AG04450 (cell line): ENCODE measurements at places on chromosomes 6 and 20. TPM values are rescaled to one million over a fixed set of nuclear protein-coding genes. Genes with fewer than 3 reads are reported as not detected.

- no peak for DNase-seq
Observed at GRCh38 chr20:38169636-38170193, 4.6 kb upstream of the TGM2 start.

The CLPSL2 gene
- not detected in 2 replicates for polyA plus RNA-seq

The FBXO5 gene
- polyA plus RNA-seq: 7.1 and 13.1 TPM in 2 replicates

The MLIP gene
- polyA plus RNA-seq: not detected in 2 replicates

GRCh38 chr6:130934848-130935585 is 107.8 kb downstream of the SMLR1 start:
- no peak for DNase-seq

DNA sequence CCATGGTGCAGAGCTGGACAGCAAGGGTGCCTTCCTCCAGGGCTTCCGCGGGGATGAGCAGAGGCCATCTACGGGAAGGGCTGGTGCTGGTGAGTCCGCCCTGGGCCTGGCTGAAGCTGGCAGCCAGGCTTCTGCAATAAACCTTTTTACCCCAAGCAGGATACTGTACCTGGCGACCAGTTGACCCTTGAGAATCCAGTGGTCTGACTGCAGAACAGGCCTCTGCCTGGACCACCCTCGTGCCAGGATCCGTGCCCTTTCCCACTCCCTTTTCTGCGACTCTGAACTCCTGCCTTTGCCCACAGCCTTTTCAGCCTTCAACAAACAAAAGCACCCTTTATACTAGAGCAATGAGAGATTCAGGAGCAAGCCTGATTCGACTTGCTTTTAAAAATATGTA is 18.9 kb downstream of the CDH26 start:
- DNase-seq: no peak

DNA sequence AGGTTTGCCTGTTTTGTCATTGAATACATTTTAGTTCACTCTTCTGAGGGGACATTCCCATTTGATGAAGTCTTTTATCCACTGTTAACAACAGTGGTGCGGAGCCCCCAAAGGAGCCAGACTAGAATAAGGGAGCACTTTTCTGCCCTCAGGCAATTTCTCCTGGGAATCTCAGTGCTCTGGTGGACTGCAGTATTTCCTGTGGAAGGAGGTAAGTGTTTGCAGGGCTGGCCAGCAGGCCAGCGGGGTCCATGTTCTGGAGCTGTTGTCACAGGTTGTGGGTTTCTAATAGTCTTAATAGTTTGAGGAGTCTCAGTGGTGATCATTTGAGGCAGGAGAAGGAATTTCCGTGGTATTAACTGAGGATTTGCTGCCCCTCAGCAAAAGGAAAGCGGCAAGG is 83.5 kb downstream of the ASXL1 start:
- DNase-seq: no peak

DNA sequence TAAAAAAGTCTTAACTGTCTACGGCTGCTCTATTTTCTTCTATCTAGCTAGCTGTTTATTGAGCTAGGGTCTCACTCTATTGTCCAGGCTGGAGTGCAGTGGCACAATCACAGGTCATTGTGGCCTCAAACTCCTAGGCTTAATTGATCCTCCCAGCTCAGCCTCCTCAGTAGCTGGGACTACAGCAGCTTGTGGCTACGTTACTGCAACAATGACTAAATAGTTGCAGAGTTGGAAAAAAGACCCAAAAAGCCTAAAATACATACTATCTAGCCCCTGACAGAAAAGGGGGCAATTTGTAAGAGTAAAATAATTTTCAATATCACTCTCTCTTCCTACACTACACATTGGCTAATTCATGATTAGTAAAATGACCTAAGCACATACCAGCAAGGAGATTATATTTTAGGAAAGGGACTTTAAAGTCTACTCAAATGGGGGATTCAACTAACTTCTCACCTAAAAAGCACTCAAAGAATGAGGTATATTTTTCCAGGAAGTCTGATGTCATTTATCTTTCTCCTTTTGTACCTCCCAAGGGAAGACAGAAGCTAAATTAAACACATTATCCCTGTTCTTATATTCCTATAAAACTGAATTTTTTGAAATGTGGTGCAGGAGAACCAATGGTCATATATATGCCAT is 82.8 kb downstream of the ZMYND8 start:
- DNase-seq: no peak

GRCh38 chr6:103722683-103723082 is 1137.0 kb downstream of the HACE1 start:
- no peak for DNase-seq

GRCh38 chr6:26607434-26608230 is 10.9 kb downstream of the ABT1 start:
- peak; percentile 24 for DNase-seq

DNA sequence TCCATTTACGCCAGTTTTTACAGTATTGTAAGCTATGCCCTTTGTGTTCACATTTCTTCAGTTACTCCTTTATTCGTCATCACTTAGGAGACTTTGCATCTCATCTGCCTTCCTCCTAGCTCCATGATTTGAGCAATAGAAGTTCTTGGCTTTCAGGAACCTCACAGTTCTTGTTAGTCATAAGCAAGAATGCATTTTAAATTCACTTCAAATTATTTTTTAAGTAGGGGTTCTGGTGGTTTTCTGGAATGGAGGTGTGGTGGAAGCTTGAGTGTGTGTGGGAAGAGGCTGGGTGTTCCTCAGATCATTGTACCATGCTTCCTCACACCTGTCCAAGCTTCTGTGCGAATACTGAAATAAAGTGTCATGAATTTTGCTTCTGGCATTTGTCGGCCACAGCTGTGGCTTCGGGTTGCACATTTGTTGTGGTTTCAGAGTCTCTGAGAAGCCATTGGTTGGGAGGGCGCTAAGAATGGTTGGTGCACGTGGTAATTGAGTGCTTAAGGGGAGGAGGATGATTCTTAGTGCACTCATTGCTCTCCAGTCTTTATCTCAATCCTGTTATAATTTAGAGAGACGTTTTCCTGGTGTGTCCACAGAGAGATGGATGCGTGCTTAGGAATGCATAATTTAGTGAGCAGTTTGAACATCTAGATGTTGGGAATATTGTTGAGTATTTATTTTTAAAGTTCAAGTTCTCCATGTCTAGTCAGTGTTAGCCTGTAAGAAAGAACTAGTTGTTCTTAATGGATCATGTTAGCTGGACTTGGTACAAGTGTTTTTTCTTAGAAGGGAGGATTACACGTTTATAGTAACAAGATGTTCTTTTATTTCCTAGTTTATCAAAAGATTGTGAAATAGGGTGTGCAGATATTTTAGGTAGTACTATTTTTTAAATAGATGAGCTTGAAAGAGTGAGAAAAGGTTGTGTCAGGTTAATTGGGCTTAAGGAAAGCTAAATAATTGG is 31.9 kb downstream of the FOXO3 start:
- no peak for DNase-seq

The NFATC2 gene
- polyA plus RNA-seq: 0.07 and 0.09 TPM in 2 replicates

DNA sequence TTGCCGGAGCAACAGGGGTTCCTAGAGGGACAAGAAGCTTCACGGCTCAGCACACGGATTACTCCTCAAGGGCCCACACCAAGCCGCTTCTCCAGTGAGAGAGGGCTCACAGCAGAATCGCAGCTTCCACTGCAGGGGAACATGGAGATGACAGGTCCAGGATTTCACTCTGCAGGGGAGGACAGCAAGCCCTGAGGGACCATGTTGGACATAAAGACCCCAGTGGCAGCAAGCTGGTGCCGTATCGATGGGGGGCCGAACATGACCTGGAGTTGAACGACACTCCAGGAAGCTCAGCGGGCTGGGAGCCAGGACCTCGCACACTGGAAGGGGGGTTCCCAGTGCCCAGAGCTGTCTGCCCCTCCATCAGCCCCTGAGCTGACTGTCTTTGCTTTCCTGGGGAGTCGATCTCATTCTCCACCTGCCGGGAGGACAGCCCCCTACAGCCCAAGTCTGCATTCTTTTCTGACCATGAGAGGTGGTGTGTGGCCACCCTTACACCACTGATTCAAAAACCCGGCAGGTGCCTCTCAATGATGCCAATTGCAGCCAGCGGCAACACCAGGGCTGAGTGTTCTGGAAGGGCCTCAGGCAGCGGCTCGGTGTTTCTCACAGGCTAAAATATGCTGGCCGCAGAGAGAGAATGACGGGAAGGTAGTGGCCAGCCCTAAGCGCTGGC is 194.5 kb upstream of the CDH4 start:
- DNase-seq: no peak

DNA sequence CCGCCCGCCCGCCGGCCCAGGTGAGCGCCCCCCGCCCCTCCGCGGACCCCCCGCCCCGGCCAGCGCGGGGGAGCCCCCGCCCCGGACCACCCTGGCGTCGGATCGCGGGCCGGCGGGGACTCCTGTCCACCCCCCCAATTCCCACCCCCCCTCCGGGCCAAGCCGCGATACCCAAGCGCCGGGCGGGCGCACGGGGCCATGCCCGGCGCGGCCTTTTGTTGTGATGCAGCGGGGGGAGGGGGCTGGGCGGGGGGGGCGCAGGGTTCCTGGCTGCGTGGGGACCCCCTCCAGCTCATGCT is 245 bp downstream of the SRC start:
- DNase-seq: no peak

DNA sequence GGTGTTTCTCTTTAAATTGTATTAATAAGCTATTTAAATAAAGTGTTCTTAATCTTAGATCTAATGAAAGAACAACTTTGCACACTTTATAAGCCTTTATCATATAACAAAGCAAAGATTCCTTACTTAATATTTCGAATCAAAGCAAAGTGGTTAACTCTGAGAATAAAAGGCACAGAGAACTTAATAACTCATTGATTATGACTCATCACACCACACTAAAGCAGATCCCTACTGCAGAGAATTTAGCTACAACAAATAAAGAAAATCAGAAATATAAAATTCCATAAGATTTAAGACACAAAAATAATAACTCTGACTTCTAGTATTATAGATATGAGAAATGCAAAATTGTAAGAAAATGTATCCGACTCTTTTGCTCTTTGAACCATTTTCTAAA is 135.6 kb upstream of the RUNX2 start:
- DNase-seq: no peak

The APCDD1L gene
- polyA plus RNA-seq: 8.6 and 14.5 TPM in 2 replicates

- DNase-seq: peak; percentile 88
Observed at GRCh38 chr6:35601331-35602132, 87.2 kb downstream of the FKBP5 start.

- DNase-seq: no peak
Observed at GRCh38 chr6:16244869-16245451, 6.6 kb downstream of the GMPR start.

DNA sequence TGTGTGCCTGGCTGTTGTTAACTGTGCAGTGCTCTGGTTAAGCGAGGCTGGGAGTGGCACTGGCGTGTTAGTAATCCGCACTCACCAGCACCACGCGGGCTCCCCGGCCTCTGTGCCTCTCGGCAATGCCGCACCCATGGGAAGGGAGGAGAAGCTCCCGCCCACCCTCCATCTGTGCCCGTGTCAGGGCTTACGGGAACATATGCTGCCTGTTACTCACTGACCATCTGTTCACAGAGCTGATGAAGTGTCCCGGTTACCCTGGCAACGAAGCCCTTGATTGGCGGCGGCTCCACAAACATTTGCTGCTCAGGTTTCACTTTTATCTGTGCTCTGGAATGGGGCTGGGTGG is 114.7 kb downstream of the PSMB1 start:
- DNase-seq: peak; percentile 98

DNA sequence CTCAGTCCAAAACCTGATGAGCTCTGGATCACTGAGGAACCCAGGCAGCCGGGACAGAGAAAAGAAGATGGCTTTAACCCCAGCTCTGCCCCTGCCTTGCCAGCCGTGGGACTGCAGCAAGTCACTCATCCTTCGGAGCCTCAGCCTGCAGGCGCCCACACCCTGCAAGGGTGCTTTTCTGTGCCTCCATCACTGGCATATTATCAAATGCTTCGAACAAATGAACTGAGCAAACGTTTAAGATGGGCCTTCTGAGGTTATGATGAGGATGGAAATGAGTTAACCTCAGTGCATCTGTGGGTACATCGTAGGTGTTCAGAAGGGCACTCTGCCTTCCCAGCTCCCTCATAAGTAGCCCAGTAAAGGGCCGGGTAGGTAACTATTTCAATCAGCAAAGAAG is 79.0 kb downstream of the NFATC2 start:
- DNase-seq: no peak

The HLA-DMA gene
- 7.1 and 8.2 TPM in 2 replicates for polyA plus RNA-seq

DNA sequence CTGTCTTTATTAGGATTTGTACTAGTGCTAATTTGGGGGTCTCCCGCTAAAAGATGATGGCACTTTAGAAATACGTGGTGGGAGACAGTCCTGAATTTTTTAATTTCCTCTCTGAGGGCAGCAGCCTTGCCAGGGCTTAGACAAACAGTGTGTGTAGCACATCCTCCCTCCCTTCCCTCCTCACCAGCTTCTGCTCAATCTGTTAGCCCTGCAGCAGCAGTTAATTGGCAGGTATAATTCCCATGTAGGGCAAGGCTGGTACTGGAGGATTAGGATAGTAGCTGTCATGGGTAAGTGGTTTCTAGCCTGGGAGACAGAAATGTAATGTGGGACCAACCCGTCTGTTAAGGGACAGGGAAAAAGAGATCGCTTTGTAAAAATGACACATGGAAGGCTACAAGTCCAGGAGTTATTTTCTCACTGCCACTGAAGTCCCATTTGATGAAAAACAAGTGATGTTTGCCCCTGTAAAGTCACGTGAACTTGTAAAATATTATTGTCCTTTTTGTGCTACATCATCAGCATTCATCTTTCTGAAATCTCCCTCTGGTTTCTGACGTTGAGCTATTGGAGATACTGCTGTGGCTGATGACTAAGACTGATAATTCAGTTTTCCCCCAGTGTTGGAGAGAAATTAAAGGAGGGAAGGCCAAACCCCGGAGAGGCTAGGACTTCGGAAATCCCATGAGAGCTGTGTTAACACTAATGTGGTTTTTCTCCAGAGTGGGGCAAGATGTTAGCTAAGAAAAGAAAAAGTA is 40.6 kb downstream of the CTNNBL1 start:
- no peak for DNase-seq

GRCh38 chr6:73534628-73535027 is 13.8 kb upstream of the EEF1A1 start:
- DNase-seq: no peak

DNA sequence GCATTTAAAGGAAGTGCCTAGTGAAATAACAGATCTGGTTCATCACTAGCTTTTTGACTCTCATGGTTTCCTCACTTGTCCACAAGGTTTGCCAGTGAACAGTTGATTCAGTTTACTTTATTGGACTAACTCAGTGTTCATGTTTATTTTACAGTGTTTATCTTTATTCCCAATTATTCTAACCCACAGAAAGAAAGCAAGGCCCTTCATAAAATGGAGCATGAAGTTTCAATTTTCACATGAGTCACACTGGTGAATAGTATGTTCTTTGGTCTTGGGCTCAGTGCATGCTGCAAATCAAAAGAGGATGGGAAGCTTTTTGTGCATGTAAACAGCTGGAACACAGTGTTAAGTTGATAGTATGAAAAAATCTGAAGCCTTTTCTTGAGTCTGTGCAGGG is 217.6 kb upstream of the HDDC2 start:
- DNase-seq: no peak
